A673 (cell line): ENCODE measurements at places on chromosomes 6 and 20.

- no peak for DNase-seq
Observed at GRCh38 chr6:113104951-113105350, 752.2 kb upstream of the MARCKS start.

GRCh38 chr6:22964334-22964733, 395.0 kb downstream of the HDGFL1 start:
- DNase-seq = no peak

DNA sequence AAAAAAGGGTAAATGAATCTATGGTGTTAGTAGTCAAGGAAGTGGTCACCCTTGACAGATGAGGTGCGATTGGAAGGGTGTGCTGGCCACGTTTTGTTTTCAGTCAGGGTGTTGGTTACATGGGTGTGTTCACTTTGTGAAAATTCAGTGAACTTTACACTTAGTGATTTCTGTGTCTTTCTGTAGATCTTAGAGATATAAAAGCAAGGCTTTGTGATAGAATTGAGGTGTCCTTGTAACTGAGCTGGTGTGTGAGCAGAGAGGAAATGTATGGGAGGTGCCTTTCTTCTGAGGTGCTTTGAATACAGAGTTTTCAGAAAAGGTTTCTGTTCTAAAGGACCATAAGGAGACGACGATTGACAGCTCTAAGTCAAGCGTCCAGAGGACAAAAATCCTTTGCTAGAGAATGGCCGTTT, 90.5 kb downstream of the SAMD3 start:
- DNase-seq = no peak

- no peak for DNase-seq
Observed at GRCh38 chr6:1796706-1797529, 187.2 kb downstream of the FOXC1 start.

- DNase-seq = no peak
Observed at GRCh38 chr20:40808936-40809335, 119.9 kb upstream of the MAFB start.

- DNase-seq = peak; percentile 42
Observed at GRCh38 chr6:33000055-33000454, 9.3 kb downstream of the HLA-DOA start.

GRCh38 chr6:106974336-106974998, at the start of gene CD24:
Gene CD24 (minus strand): TSS chr6:106974729. CDS start chr6:106974646, 83 bp downstream.
- no peak for DNase-seq

DNA sequence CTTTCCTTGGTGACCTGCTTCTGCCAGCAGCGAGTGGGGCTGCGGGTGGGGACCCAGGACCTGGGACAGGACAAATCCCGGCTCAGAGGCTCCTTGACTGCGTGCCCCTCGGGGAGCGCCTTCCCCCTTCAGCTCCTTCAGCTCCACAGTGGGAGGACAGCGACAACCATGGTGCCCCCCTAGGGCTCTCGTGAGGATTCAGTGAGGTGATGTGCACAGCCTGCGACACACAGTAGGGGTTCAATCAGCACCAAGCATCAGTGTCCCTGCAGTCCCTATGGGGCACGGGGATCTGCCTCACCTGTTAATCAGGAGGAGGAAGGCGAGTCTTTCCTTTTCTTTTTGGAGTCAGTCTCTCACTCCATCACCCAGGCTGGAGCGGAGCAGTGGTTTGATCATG, 209.2 kb downstream of the PREX1 start:
- DNase-seq = no peak

- DNase-seq = peak; percentile 58
Observed at GRCh38 chr6:133502441-133503335, 261.5 kb downstream of the EYA4 start.

DNA sequence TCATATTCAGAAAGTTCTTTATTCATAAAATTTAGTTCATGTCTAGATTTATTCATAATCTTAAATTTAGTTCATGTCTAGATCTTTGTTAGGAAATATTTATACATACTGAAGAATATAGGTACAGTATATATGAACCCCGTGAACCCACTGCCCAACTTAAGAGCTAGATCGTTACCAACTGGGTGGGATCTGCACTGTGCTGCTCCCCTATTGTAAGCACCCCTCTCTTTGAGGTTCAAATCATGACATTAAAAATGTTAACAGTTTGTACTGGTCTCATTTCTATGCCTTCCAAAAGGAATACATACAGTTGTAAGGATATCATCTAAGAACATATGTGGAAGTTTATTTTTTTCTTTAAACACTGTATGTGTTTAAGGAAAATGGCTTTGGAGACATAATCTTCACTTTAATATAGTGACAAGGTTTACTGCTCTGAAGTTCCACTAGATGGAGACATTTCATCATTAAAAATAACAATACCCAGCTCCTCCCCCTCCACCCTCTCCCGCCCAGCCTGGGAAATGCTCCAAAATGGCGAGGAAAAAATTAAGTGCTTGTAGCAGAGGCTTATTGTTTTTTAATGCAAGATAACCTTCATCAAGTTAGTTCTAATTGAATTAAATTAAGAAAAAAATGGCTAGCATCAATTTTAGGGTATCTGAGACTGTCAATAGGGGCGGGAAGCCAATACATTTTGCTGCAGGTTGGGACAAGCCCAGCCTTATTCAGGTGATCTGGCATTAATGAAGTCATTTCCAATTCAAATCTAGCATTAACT, 104.1 kb upstream of the TRAF3IP2 start:
- DNase-seq = peak; percentile 84

DNA sequence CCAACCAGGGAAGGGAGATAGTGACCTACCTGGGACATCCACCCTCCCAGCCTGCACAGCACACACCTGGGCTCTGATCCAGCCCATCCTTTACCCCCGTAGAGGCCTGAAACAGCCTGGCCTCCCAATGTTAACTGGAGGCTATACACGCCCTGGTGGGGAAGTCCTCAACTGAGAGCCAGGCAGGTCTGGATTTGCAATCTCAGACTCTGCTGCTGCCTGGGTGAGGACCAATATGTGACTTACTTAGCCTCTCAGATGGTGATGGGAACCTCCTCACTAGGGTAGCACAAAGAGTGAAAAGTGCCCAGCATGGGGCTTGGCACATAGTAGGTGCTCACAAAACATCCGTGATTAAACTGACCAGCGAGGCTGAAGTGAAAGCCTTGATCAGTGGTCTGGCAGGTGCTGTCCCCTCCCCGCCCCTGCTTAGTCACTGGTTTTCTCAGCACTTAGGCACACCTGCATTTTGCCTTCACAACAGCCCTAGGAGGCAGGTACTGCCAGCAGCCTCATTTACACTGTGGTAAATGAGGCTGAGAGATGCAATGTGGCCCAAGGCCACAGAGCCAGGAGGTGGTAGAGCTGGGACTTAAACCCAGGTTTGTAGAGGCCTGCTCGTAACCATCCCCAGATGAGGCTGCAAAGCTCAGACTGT, 12.4 kb downstream of the PEDS1 start:
- no peak for DNase-seq

DNA sequence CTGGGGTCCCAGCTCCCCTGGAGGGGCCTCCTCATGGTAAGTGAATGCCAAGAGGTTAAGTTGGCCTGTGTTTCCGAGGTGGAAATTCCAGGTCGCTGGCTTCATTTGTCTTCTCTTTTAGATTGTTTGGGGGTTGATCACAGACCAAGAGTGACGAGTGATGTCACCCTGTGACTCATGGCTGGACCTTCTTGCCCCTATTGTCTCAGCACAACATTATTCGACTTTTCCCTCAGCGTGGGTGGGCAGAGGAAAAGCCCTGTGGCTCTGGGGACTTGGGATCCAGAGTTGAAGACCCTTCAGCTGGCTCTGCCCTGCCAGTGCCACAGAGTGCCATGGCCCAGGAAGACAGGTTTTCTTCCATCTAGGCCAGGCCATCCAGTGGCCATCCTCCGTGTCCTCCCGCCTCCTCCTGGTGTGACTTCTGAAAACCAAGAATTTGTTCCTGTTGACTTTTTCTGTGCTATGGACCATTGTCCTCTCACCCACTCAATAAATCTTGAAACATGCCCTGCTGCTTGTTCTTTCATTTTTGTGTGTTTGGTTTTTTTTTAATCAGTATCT, 15.4 kb upstream of the SNHG17 start:
- DNase-seq = no peak

DNA sequence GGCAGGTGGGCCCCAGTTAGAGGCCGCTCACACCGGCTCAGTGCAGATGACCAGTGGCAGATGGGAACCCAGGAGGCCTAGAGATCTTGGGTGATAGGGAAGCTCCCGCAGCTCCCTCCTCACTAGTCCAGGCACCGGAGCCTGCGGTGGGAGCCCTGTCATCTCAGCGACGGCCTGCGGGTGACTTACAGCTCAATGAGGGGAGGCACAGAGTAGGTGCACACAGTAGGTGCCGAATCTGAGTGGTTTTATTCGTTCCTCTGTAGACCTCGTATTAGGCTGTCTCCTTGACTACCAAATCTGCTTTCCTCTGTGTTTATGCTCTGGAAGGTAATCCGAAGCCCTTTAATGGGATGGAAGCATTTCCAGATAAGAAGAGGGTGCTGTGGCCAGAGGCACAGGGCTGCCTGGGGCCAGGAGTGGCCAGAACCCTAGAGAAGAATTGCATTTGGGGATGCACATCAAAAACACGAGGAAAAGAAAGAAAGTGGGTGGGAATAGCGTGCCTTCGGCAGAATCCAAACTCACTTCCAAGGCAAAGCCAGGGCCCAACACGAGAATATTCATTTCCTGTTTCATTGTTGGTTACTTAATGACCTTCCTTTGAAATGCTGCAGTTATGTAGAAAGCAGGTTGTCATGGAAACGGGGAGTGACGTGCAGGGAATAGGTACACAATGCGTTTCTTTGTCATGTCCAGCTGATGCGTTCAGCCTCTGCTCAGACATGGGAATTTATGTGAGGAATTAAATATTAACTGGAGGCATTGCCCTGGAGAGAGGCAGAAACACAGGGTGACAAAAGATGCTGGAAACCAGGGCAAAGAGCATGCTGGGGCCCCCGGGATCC, 24.7 kb downstream of the MYT1 start:
- peak; percentile 73 for DNase-seq

- peak; percentile 26 for DNase-seq
Observed at GRCh38 chr6:56450882-56451739, 191.6 kb downstream of the DST start.

DNA sequence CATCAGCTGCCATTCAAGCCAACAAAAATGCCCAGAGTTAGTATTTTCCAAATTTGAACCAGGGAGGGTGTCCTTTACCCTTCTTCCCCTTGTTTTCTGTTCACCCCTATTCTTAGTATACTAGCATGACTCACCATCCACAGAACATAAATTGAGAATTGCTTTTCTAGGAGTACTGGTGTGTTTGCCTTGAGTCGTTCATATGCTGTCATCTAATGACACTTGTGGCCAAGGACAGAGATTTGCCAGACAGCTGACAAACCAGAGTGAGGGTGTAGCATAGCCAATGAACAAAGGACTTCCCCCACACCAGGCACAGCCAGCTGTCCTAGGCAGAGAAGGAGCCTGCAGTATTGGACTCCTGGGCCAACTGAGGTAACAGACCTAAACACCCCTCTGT, 62.2 kb downstream of the FILIP1 start:
- DNase-seq = no peak

- DNase-seq = no peak
Observed at GRCh38 chr6:52474173-52474572, 54.0 kb downstream of the EFHC1 start.

GRCh38 chr20:18647777-18648176, 59.9 kb downstream of the DTD1 start:
- no peak for DNase-seq

- DNase-seq = peak; percentile 48
Observed at GRCh38 chr6:13615792-13616120, 621 bp downstream of the NOL7 start.

DNA sequence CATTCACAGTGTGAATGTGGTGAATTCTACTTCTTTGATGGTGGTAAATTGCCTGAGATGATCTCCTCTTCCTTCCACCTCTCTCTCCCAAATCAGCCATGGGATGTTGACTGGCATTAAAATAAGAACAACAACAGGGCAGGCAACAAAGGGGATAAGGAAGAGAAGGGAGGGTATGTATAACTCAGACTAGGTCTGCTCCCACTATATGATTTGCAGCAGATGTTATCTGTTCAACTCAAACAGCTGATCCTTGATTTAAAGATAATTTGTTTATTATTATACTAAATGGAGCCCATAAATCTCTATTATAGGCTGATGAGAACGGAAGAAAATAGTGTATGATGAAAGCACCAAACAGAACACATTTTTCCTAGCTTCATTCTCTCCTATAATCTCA, 262.0 kb downstream of the BTBD3 start:
- no peak for DNase-seq

GRCh38 chr6:41072836-41073202, at the start of gene NFYA:
Gene NFYA (plus strand): TSS chr6:41072974. CDS start chr6:41079090, 6,116 bp downstream.
- DNase-seq = peak; percentile 99

DNA sequence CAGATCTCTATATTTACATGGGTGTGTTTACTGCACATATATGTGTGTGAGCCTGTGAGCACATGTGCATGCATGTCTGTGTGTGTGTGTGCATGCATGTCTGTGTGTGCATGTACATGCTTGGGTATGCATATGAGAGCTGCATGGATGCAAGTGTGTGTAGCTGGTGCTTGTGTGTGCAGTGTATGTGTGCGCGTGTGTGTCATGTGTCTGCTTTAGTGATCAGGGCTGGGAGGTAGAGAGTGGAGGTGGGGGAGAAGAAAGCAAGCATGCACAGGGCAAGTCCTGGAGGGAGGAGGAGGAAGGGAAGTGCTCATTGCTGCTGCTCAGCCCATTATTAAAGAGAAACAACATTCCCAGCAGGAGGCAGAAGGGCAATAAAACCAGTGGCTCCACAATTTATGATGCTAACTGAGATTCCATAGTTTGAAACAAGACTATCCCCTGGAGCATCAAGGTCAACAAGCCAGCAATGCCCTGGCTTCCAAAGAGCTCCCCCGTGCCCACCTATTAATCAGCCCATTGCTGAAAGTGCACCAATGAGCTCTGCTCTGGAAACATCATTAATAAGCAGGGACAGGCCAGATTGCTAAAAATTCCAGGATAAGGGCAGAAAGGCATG, 414.0 kb downstream of the MAFB start:
- peak; percentile 32 for DNase-seq

GRCh38 chr6:143299253-143300166, 151.0 kb downstream of the ADAT2 start:
- no peak for DNase-seq

- DNase-seq = no peak
Observed at GRCh38 chr6:139294090-139294489, 2.3 kb upstream of the TXLNB start.

- no peak for DNase-seq
Observed at GRCh38 chr6:32397252-32397920, 9.6 kb downstream of the BTNL2 start.

DNA sequence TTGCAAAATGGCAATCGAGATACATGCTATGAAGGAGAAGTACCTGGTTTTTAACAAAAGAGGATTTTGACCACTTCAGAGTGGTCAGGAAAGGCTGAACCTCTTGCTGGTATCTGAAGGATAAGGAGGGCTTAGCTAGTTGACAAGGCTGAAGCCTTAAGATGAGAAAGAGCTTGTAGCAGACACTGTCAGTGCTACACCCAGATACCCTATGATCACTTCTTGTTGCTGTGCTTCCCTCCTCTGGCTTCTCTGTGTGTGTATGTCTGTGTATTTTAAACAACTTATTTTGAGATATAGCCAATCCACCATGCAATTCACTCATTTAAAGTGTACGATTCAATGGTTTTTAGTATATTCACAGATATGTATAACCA, 38.9 kb upstream of the TGM2 start:
- no peak for DNase-seq

GRCh38 chr6:156511051-156511450, 266.1 kb upstream of the ARID1B start:
- DNase-seq = no peak
